ENCODE measurements at places on chromosomes 2 and 18. TPM values are rescaled to one million over a fixed set of nuclear protein-coding genes. Genes with fewer than 3 reads are reported as not detected.

The PSMA8 gene
- not detected for total RNA-seq

The SLC1A4 gene
- 27.9 TPM for total RNA-seq

The WDR12 gene
- 53.5 TPM for total RNA-seq

The RBMS1 gene
- 142 TPM for total RNA-seq

DNA sequence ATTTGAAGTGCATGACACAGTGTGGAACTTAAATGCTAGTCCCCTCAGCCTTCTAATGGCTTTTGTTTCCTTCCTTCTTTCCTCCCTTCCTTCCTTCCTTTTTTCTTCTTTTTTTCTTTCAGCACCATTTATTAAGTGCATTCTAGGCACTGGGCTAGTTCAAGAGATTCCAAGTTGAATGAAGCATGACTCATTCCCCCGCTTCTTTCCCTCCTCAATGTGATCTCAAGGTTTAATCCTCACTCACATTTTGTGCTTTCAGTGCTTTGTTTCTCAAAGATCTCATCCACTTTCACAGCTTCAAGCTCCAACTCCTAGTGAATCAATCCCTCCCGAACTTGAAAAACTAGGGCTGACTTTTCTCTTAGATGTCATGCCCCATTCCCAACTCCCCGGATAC is 90.1 kb downstream of the LBH start:
- DNase-seq: no peak

GRCh38 chr2:84807063-84807485 is 73.8 kb downstream of the TRABD2A start:
- no peak for DNase-seq

GRCh38 chr2:209321076-209321475 is 102.8 kb upstream of the MAP2 start:
- DNase-seq: no peak

- DNase-seq: no peak
Observed at GRCh38 chr2:99754210-99754609, 264.4 kb upstream of the REV1 start.

- DNase-seq: no peak
Observed at GRCh38 chr2:5561006-5561405, 131.2 kb upstream of the SOX11 start.

DNA sequence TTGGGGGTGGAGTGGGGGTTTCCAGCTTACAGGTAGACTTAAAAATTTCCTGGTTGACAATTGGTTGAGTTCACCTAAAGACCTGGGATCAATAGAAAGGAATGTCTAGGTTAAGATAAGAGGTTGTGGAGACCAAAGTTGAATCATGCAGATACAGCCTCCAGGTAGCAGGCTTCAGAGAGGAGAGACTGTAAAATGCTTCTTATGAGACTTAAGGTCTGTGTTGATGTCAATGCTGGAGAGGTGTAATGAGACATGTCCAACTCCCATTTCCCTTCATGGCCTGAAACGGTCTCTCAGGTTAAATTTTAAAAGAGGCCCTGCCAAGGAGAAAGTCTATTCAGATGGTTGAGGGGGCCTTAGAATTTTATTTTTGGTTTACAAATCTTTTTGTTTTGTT is 38.5 kb upstream of the RND3 start:
- DNase-seq: no peak

- DNase-seq: peak; percentile 59
Observed at GRCh38 chr2:173884025-173884802, 81.0 kb downstream of the SP3 start.

- DNase-seq: no peak
Observed at GRCh38 chr2:203934711-203935438, 1.7 kb upstream of the ICOS start.

DNA sequence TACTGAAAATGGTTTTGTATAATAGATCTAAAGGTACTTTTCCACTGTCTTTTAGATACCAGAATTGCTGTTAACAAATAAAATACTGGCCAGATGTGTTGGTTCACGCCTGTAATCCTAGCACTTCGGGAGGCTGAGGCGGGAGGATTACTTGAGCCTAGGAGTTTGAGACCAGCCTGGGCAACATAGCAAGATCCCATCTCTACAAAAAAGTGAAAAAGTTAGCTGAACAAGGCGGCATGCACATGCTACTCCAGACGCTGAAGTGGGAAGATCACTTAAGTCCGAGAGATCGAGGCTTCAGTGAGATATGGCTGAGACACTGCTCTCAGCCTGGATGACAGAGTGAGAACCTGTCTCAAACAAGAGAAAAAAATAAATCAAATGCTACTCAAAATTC is 2.8 kb downstream of the HNMT start:
- no peak for DNase-seq

The COLEC12 gene
- total RNA-seq: 0.20 TPM

DNA sequence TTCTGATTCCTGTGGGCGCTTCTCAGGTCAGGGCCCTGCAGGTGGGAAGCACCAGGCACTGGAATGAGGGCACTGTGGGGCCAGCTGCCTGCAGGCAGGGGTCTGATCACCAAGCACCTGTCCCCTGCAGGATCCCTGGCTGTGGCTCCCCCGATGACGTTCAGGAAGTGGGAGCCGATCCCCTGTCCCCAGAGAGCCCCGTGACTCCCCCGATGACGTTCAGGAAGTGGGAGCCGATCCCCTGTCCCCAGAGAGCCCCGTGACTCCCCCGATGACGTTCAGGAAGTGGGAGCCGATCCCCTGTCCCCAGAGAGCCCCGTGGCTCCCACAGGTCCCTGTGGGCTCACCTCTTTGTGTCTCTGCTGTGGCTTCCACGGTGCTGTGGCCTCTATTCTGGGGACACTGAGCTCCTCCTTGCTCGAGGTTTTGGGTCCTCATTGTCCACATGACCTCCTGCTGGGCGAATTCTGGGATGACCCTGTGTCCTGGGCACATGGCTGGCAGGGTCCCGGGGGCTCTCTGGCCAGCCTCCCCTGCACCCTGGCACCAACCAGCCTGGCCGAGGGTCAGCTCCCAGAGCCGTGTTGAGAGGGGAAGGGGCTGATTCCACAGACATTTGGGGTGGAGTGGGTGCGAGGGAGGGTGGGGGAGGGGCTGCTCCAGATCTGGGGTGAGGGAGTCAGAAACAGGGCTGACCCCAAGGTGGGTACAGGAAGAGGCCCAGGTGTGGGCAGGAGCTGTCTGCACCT is 4.8 kb downstream of the NEU4 start:
- no peak for DNase-seq

DNA sequence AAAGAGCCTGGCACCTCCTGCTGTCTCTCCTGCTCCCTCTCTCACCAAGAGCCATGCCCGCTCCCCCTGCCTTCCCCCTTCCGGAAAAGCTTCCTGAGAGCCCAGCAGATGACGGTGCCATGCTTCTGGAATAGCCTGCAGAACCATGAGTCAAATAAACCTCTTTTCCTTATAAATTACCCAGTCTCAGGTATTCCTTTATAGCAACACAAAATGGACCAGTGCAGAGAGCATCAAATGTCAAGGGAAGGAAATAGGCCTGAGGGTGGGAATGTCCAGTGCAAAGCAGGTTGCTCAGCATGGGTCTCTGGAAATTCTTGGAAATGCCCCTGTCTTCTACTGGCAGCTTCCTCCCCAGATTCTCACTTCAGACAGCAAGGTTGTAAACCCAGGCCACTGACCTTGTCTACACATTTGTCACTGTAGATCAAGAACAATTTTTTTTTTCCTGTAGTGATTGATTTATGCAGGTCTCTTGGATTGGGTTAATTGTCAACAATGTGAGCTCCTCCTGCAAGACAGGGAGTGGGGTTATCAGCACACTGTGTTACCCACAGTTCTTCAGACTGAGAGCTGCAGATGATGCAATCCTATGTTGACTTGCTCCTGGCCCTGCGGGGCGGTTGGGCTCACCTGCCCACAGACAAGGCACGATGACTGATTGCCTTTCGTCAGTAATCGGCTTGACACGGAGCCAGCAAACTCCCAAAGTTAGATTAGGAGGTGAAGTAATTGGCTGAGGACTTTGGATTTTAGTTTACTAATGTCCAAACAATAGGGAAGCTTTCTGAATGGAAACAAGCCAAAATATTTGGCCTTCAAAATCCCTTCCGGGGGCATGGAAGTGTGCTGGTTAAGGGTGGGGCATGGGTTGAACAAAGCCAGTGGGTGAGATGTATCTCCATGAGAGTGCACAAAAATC is 5.4 kb upstream of the BOD1L2 start:
- DNase-seq: no peak

The GAREM2 gene
- total RNA-seq: 49.3 TPM

The CHMP1B gene
- 56.1 TPM for total RNA-seq

- no peak for DNase-seq
Observed at GRCh38 chr2:186683341-186683740, 10.5 kb upstream of the FAM171B start.

The CHST9 gene
- total RNA-seq: not detected

The RAD51AP2 gene
- not detected for total RNA-seq

DNA sequence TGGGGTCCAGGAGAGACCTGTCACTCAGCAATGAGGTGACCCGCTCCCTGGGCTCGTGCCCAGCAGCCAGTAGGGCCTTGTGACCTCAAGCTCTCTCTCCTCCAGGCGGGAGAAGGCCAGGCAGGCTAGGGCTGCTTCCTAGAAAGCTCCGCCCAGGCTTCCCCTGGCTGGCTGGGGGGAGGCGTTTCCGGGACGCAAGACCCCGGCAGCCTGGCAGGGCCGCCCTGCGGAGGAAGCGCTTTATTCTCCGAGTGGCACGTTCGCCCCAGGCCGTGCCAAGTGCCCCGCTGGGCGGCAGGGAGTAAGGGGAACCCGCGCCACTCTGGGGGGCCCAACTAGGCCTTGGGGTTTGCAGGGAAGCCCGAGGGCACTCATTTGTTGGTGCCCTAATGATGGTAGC is 21.2 kb upstream of the EPAS1 start:
- DNase-seq: no peak

The LIPG gene
- total RNA-seq: 10.2 TPM

DNA sequence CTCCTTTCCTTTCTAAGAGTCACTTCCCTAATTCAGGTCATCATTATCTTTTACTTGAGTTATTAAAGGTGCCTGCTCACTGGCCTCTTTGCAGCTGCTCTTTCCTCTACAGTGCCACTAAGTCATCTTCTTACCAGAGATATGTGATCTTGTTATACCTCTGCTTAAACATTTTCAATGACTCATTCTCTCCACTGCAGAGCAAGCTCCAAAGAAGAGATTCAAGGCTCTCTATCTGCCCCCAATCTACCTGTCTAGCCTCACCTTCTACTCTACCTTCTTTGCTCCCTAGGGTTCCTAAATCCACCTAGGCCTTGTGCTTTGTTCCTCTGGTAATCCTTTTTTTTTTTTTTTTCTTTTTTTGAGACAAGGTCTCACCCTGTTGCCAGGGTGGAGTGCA is 3.1 kb downstream of the ARHGEF33 start:
- DNase-seq: no peak

Data from glutamatergic neuron (in vitro differentiated cells).